ENCODE measurements at places on chromosomes 13 and 19.

DNA sequence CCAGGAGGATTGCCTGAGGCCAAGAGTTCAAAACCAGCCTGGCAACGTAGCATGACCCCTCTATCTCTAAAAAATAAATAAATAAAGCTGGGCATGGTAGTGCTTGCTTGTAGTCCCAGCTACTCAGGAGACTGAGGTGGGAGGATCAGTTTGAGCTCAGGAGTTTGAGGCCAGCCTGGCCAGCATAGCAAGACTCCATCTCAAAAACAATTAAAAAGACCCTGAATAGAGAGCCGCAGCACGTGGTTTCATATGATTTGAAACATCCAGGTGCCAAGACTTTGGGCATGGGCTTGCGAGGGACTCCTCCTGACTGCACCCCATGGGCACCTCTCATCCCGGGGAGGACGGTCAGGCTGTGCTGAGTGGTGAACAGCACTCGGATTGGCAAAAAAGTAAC lies 63.9 kb downstream of the ZIC5 start:
- no peak for DNase-seq

GRCh38 chr19:53034948-53035675 lies 9.4 kb upstream of the ERVV-2 start:
- no peak for DNase-seq

DNA sequence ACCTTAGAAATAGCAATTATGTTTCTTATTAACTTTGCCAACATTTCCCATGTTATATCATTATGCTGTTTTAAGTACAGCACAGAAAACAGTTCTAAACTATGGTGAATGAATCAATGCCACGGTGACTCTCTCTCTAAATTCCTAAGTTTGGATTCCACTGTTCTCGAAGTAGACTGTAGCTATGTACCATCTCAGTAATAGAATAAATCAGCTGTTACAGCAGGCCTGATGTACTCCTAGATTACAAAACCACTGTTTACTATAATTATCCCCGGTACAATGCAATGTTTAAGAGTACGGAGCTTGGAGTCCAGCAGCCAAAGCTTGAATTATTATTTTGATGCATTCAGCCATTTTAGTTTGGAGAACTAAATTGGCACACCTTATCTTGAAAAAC lies 476.3 kb upstream of the SLITRK1 start:
- DNase-seq, result no peak

- no peak for DNase-seq
These were observed 346.6 kb downstream of the IRS2 start for GRCh38 chr13:109439813-109440212.

DNA sequence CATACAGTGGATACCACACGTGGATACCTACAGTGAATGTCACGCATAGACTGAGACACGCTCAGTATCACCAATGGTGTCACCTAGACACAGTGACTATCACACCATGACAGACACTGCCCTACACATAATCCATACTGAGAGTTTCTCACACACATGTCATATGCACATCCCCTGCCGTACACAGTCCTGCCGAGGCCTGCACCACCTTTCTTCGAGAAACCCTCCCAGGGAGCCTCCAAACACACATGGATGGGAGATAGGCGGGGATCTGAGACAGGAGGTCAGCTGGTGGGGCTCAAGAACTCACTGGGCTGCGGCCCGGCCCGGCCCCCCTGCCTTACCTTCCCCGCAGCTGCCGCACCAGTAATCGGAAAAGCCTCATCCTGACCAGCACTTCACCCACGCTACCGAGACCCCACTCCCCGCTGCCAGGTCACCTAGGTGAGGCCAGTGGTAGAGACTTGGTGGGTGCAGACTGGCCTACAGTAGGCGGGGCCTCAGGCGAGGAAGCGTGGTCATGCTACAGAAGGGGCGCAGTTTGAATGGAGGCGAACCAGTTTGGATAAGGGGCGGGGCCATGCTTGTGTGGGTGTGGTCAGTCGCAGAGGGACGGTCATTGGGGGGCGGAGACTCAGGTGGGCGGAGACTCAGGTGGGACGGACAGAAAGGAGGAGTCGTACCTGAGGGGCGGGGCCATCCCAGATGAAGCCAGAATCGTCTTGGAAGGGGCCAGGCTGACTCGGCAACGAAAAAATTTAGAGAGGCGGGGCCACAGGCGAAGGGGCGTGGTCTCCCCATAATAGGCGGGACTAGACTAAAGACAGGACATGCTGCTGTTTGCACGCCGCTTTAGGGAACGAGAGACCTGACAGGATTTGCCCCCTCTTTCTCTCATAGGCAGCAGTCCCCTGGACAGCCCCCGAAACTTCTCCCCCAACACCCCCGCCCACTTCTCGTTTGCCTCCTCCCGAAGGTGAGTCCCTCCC lies 2.1 kb downstream of the MAST1 start:
- DNase-seq, result no peak

GRCh38 chr13:101569807-101570206 lies 117.3 kb downstream of the ITGBL1 start:
- no peak for DNase-seq

- no peak for DNase-seq
These were observed 48.6 kb upstream of the PCDH8 start for GRCh38 chr13:52896827-52897659.

- no peak for DNase-seq
These were observed 1.0 kb downstream of the FSTL3 start for GRCh38 chr19:677201-677600.

- DNase-seq, result no peak
These were observed 148.6 kb upstream of the SOX21 start for GRCh38 chr13:94860981-94861407.

- no peak for DNase-seq
These were observed at the start of gene PLVAP for GRCh38 chr19:17376935-17377600. PLVAP (minus strand) TSS chr19:17377342; CDS start chr19:17377288, 54 bp downstream.

GRCh38 chr19:46840498-46840942 lies 10.1 kb downstream of the AP2S1 start:
- DNase-seq, result peak; percentile 53

DNA sequence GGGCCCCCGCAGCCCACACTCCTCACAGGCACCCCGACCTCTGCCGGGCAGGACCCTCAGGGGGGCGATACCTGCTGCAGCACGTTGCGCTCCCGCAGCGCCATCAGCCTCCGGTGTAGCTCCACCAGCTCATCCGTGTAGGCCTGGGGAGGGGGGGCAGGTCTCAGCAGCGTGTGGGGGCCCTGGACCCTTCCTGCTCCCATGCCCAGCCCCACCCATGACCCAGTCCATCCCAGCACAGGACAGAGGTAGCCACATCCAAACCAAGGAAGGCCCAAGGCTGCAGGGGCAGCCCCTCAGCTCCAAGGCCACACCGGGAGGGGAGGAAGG lies 66.5 kb downstream of the MLLT1 start:
- DNase-seq, result no peak

GRCh38 chr13:40189898-40190630 lies 476.4 kb downstream of the FOXO1 start:
- DNase-seq, result no peak

DNA sequence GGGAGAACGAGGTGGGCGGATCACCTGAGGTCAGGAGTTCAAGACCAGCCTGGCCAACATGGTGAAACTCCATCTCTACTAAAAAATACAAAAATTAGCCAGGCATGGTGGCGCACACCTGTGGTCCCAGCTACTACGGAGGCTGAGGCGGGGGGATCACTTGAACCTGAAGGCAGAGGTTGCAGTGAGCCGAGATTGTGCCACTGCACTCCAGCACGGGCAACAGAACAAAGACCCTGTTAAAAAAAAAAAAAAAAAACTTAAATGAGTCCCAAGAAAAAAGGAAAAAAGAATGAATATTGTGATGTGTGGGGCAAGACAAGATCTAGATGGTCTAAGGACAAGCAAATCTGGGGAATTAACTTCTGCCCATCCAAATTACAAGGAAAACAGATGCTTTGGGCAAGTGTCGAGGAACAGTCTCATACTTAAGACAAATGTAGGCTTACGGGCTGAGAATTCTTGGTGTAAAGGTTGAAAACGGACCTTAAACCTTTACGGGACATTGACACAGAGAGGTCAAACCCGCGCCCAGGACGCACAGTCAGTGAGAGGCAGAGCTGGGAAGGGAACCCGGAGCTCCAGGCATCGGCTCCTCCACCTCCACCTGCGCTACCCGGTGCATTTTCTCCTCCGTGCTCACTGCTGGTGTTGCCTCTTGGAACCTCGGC lies 656 bp upstream of the ZNF324 start:
- DNase-seq, result no peak

- DNase-seq, result no peak
These were observed 202.1 kb downstream of the OXGR1 start for GRCh38 chr13:96792188-96792587.

DNA sequence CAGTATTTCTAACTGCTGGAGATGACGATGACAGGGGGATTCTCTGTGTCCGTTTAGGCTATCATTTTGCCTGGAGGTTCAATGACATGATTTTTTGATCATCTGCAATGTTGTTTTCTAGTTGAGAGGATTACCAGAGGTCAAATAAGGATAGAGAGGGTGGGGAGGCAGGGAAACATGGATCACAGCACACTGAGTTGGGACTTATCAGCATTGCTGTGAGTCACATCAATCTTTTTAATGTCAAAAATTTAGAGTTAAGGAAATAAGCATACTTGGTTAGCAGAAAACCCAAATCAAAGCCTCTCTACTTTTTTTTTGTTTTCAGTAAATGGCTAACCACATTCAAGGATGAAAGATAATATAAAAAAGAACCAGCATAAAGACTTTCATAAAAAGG lies 43.0 kb upstream of the CSNK1A1L start:
- DNase-seq, result no peak

GRCh38 chr13:110444226-110444653 lies 117.3 kb downstream of the RAB20 start:
- no peak for DNase-seq

DNA sequence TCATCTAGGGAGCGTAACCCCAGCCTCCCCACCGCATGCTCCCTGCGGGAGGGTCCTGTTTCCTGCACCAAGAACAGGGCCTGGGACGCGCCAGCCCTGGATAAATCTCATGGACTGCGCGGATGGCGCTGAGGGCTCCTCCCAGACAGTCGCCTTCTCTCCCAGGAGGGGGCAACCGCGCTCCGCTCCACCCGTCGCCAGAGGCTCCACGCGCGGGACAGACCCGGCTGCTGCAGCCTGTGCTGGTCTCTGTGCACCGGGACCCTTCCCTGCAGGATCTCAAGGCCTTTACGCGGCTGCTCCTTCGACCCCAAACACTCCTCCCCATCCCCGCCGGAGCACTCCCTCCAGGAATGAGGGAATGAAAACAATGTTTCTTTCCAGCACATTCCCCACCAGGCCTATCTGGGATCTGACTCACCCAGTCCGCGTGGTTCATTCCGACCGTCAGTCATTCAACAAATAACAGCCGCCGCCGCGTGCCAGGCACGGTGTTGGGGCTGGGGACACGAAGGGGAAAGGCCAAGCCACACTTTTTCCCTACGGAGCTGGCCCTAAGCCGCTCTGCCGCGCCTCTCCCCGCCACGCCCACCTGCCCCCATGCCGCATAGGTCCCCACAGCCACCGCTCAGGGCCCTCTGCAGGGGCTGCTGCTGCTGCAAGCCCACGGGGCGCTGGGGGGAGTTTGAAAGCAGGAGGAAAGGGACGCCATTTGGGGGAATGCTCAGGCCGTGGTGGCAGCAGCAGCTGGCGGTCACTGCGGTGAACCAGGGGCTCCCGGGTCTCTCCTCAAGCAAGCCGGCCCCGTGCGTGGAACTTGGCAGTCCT lies 6.0 kb downstream of the PNMA8B start:
- DNase-seq, result no peak

DNA sequence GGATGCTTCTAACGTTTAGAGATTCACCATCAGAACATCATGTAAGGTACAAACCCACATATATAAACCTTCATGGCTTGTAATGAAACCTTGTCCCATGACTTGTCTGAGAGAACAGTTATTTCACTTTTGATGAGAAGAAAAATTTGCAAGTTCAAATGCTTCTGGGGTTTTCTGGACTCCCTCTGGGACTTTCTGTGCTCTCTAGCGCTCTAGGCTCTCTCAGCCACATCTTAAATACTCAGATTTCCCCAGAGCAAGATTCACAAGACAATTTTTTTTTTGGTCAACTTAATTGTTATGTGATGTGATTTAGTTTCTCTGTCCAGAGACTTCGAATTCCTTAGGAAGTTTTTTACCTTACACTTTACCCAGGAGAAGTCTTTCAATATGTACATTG lies 282.8 kb upstream of the EDNRB start:
- no peak for DNase-seq

- no peak for DNase-seq
These were observed 17.0 kb upstream of the KCNN1 start for GRCh38 chr19:17949956-17950309.

DNA sequence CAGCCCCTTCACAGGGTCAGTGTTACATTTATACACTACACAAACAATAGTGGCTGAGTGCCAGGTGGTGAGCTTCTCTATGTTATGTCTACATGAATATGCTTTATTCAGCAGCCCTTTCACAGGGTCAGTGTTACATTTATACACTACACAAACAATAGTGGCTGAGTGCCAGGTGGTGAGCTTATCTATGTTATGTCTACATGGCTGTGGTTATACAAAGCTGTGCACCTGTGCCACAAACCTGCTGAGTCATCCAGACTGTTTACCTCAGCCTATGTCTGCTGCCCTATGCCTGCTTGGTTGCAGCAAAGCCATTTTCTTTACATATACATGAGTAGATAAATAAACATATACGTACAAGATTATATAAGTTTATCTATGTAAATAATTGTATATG lies 76.5 kb downstream of the ZNF726 start:
- DNase-seq, result peak; percentile 19

- DNase-seq, result no peak
These were observed 80.1 kb downstream of the SLC7A1 start for GRCh38 chr13:29515372-29515771.
